ENCODE measurements at places on chromosomes 2 and 18. TPM values are rescaled to one million over a fixed set of nuclear protein-coding genes. Genes with fewer than 3 reads are reported as not detected.

GRCh38 chr18:46426021-46426678, 230.9 kb downstream of the LOXHD1 start:
- DNase-seq = peak; percentile 43

DNA sequence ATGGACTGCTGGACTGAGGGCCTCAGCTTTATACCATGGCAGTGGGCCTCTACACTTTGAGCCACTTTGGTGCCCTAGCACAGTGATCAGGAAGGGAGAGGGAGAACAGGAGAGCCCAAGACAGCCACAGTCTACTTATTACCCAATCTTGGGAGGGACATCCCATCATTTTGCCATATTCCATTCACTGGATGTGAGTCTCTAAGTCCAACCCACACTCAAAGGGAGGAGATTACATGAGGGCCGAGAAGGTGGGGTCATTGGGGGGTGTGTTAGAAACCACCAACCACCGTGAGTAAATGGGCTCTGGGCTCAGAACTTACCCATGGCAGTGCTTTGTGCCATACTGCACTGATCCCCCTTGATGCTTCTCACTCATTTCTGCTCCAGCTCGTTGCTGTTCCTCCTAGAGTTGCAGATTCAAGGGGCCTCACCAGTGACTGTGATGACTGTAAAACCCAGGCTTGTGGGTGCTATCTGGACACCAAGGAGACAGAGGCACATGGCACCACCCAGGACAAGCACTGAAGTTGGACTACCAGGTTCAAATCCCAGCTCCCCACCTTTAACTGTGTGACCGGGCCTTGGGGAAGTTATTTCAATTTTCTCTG, 97.6 kb upstream of the RAB6C start:
- no peak for DNase-seq

- no peak for DNase-seq
Measured at GRCh38 chr18:70582981-70583380, 294.1 kb downstream of the SOCS6 start.

- no peak for DNase-seq
Measured at GRCh38 chr2:15945909-15946705, 5.8 kb downstream of the MYCN start.

- DNase-seq = no peak
Measured at GRCh38 chr2:222869252-222869560, 8.4 kb downstream of the ACSL3 start.

The KATNAL2 gene
- 1.8 TPM for total RNA-seq

The MAP2 gene
- total RNA-seq = 10.5 TPM

DNA sequence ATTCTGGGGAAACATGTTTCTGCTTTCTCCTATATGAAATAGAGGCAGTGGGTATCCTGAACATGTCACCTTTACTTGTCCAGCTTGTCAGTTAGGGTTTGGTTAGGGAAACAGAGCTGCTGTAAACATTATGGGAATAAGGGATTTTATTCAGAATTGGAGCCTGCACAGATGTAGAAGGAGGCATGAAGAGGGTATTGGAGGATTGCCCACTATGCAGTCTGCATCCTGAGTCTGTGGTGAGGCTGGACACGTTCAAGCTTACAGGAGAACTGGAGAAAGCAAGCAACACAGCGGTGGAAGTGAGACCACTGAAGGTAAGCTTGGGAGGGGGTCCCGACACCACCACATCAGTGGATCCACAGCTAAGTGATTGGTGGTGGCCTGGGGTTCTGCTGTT, 443.0 kb upstream of the TNP1 start:
- DNase-seq = no peak

DNA sequence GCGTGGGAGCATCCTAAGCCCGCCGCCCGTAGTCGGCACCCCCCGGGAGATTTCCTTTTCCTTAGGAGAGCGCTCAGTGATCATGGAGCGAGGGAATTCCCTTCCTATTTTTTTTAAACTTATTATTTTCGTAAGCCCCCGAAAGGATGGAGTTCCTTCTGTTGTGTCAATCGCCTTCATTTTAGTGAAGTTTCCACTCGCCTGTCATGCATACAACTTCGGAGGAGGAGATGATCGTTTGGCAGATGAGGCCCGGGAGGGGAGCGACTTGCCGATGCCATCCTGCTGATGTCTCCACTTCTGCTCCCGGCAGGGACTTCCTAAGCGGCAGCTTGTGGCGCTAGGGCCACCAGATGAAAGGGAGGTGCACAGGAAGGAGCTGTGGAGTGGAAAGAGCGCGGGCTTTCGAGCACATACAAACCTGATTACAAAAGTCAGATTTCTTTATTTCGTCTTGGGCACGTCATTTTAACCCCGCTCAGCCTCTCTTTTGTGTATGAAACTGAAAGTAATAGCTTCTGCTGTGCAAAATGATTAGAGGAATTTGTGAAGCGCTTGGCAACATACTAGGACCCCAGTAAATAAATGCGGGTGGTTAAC, at the start of gene ADGRF3:
Gene ADGRF3 (minus strand): TSS at position 336 of the 600 bp plus-strand sequence. CDS start 555 bp downstream, outside the sequence.
- DNase-seq = peak; percentile 84

DNA sequence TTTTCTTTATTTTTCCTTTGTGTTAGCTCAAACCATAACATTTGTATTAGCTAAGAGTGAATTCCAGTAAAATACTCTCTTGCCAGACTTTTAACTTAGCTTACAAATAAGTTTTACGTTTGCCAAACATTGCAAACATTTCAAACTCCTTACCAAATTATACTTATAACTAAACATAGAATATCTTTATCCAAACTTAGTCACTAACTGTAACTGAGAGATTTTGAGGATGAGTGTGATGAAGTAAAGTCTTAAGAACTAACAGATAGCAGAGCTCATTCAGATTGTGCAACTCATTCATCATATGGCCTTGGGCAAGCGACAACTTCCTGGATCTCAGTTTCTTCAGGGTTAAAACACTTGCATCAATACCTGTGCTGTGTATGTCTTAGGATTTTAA, 533.7 kb downstream of the TDRD15 start:
- no peak for DNase-seq

DNA sequence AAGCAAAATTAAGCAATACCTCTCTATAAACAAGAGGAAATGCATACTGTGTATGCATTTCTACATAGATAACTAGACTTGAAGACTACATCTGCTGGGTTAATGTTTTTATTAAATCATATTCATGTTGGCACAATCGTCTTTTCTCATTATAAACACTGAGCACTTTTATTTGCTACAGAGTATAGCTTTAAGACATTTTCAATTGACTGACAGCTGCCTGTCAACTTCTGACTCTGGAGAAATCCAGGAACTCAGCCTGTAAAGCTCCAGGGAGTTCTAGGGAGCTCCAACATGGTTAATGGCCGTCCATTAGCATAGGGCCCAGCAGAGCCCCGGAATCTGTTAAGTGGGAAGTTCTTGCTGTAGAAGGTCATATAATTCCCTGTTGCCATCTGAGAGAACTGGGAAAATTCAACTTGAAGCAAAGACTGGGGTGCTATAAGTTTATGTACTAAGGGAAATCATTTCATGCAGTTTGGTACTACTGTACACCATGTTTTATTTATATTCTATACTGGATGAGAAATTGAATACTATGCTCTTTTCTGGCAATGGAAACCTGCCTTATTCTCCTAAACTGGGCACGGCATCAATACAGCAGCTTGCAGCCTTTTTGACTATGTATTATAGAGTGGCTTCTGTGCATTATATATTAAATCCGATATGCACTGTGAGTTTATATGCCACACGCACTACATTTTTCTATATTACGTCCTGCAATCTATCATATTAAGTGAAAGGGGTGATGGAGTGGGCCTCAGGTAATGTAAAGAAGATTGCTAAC, 243.5 kb upstream of the ZNF521 start:
- no peak for DNase-seq

The SCN9A gene
- total RNA-seq = 2.5 TPM

GRCh38 chr2:209564816-209565215, 141.0 kb downstream of the MAP2 start:
- no peak for DNase-seq

DNA sequence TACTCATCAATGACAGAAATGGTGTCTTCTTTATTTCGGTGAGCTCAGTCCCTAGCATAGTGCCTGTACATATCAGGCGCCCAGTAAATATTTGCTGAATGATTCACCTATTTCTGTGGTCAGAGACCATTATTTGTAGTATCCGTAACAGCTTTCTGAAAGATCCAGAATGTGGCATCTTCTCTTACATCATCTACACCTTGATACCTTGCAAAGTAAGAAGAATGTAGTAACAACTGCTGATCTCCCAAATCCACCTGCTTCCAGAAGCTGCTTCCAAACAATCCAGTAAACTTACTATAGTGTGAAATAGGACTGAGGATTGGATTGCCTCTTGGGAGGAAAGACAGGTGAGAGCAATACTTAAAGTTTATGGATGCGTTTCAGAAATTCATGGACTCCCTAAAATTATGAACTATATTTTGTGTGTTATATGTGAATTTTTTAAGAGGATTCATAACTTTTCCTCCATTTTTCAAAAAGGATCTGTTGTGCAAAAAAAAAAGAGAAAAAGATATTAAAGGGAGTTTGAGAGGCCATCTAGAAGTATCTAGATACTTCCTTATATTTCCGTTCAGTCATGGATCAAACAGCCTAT, 945 bp upstream of the ASXL2 start:
- DNase-seq = no peak

GRCh38 chr18:9283791-9284190, 50.8 kb upstream of the TWSG1 start:
- DNase-seq = no peak

GRCh38 chr2:178830451-178830850, 23.2 kb upstream of the TTN start:
- no peak for DNase-seq

GRCh38 chr2:45616658-45617411, 5.8 kb upstream of the SRBD1 start:
- DNase-seq = no peak

DNA sequence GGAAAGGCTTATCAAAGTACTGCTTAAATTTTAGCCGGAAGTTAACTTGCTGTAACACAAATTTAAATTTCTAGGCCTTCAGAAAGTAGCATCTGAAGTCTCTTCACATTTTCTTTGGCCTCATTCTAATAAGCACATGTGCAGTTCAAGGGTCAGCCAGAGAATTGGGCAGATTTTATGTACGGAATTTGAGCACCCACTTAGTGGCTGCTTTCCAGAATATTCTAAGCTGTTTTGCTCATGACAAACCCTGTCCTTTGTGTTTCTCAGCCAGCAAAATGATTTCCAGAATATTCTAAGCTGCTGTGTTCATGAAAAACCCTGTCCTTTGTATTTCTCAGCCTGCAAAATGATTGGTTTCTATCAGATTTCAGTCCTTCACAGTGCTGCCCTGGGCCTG, 225.0 kb upstream of the DOK6 start:
- DNase-seq = no peak

DNA sequence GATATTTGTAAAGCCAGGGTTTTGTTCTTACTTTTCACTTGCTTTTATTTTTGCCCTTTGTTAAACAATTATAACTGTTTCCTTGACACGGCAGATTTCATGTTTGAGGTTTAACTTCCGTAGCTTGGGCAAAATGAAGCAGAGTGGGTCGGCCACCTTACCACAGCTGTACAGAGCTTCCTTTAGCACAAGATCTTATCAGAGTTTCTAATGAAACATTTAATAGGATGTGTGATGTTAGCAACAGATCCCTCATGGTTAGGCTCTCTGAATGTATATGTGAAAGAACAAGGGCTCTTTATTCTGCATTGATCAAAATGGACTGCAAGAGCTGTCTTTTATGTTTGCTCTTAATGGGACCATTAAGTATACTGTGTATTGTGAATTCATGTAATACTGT, 22.3 kb downstream of the RNF125 start:
- no peak for DNase-seq

DNA sequence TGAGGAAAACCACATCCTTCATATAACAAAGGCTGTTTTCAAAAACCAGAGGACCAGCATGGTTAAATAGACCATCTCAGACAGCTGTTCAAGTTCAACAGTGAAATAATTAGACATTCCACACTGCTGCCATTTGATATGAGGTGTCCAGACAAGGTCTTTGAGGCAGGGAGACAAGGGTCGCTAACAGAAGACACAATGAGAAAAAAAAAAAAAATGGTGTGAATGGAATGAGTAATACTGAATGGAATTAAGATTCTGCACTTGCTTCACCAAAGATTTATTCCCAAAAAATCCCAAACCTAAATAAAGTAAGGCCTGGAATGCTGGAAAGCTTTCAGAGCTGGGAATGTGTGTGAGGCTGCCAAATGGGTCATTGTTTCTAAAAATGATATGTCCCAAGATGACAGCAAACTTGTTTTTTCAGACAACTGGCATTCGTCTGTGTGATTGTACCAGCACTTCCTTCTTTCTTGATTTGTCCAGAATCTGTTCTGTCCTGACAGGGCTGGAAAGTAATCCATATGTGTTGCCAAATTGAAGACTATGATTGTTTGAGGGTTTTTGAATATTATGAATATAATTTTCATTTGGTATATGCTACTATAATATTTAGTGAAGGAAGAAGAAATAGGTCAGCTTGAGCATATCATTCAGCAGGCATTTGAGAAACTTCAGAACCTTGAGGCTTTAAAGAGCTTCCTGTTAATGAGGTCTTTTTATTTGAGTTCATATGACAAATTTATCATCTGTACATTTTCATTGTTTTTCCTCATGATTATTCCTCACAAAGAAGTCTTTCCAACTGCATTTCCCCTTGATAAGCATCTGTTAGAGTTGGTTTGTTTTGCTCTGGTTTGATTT, 85.2 kb upstream of the ITGA4 start:
- DNase-seq = no peak

DNA sequence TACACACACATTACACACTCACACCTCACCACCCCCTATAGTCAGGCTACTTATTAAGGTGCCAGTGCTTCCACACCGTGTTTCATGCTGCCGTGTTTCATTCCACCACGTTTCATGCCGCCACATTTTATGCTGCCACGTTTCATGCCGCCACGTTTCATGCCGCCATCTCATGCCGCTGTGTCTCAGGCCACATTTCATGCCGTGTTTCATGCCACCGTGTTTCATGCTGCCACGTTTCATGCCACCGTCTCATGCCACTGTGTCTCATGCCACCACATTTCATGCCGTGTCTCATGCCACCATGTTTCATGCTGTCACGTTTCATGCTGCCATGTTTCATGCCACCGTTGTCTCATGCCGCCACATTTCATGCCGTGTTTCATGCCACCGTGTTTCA, 65.1 kb downstream of the MBOAT2 start:
- DNase-seq = no peak

The SF3B6 gene
- total RNA-seq = 66.7 TPM

GRCh38 chr2:16871411-16871810, 205.8 kb upstream of the CYRIA start:
- DNase-seq = no peak

The LAPTM4A gene
- total RNA-seq = 199 TPM

The TUBB8B gene
- not detected for total RNA-seq

DNA sequence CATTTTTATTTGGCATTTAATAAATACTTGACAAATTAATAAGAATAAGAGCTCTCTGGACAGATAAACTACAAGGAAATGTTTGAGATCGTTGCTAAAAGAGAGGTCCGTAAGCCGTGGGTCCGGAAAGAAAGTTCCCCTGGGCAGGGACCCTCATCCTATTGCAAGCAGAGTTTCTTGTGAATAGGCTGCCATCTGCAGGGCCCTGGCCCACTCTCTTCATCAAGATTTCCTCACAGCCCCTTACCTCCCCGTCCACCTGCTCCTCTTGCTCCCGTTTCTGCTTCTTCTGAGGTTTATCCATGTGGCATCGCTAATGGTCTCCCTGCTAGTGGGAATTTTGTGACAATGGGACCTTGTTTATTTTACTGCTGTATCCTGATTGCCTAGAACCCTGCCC, 30.1 kb upstream of the MC5R start:
- DNase-seq = no peak

The PTPRN gene
- not detected for total RNA-seq

- DNase-seq = no peak
Measured at GRCh38 chr2:65053199-65053598, 3.0 kb upstream of the CEP68 start.

- DNase-seq = peak; percentile 85
Measured at GRCh38 chr18:22538426-22538825, 120.7 kb upstream of the CTAGE1 start.

The PMAIP1 gene
- total RNA-seq = 0.38 TPM

Measured in posterior vena cava (tissue), 2 donors.